Epithelial cell of proximal tubule (primary cell): ENCODE measurements at places on chromosomes 4 and X.

GRCh38 chrX:73876911-73877310, 313.9 kb downstream of the CHIC1 start:
- no peak for DNase-seq

GRCh38 chr4:127601029-127601428, 31.7 kb upstream of the INTU start:
- DNase-seq, result no peak

DNA sequence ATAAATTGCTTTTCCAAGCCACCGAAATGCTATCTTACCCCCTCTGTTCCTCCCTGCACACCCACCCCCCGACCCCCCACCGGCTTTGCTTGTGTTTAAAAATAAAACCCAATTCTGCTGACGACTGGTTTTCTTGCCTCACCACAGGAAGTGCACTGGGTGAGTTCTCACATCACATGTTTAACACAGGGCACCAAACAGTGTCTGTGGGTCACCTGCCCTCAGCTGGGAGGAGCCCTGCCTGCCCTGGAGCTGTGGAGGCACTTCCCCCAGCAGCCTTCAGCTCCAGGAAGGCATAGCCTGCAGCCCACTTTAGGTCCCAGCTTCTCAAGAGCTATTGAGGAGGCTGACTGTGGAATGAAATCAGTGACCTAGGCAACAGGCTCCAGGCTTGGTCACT, 8.8 kb downstream of the TMEM255A start:
- DNase-seq, result no peak

DNA sequence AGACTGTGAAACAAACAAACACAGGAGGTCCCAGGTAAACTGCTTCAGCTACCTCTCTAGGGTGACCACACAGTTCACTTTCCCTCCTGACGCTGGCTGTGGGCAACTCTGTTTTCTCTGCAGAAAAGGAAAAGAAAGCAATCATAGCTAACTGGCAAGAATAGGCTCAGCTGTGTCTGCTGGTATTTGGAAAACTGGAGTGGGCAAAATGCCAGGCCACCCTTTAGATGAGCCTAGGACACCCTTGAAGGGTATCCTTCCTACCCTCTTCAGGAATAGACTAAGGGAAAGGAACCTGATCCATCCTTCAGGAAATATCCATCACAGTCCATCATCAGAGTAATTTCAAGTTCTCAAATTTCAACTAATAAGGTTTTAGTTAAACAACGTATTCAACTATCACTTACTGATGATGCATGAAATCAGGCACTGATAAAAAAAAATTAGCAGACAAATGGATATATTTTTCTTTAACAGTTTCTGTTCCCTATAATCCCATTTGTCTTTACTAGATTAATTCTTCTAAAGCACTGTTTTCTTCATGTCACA, 60.9 kb downstream of the CAMK2D start:
- no peak for DNase-seq

- DNase-seq, result no peak
Observed at GRCh38 chrX:129777218-129778030, 2.3 kb upstream of the SASH3 start.

- DNase-seq, result no peak
Observed at GRCh38 chr4:126552321-126552720, 1080.4 kb upstream of the INTU start.

DNA sequence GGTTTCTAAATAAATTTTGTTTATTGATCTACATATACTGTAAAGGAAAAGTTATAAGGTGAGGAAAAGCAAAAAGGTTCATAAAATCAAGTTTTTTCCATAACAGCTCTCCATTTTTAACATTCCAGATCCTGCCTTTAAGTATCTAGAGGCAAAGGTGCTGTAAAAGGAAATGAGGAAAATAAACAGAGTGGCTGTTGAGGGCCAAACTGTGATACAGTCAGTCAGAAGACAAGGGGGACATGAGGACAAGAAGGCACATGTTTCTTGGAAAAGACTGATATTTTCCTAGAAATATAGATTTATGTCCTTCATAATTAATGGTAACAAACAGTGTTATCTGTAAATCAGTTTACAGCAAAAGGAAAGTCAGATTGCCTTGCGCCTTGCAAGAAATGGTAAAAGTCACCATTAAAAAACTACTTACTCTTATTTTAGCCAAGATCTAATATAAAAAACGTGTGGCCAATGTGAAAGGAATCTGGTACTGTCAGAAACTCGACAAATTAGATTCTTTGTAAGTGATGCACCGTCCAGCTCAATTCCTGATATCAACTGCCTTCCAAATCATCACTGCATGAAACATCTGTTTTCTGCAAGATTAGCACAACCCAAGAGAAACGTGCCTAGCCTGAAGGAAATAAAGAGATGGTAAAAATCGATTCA, 34.0 kb upstream of the VEGFD start:
- no peak for DNase-seq

- no peak for DNase-seq
Observed at GRCh38 chr4:7439699-7440098, 5.0 kb upstream of the PSAPL1 start.

DNA sequence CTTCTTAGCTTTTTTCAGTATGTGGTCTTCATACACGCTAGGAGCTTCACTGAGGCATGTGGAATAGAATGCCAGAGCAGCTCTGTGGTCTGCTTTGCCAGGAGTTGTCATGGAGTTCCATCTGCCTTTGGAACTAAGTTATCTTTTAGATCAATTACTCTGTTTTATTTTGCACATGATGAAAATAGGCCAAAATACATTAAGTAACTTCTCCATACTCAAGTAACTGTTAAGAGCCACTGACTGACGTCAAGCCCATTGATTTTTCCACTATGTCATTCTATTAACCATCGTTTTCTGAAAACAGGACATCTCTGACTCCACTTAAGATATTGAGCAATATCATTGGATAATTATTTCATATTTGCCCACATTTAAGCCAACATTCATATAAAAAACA, 415.1 kb upstream of the MAD2L1 start:
- no peak for DNase-seq

DNA sequence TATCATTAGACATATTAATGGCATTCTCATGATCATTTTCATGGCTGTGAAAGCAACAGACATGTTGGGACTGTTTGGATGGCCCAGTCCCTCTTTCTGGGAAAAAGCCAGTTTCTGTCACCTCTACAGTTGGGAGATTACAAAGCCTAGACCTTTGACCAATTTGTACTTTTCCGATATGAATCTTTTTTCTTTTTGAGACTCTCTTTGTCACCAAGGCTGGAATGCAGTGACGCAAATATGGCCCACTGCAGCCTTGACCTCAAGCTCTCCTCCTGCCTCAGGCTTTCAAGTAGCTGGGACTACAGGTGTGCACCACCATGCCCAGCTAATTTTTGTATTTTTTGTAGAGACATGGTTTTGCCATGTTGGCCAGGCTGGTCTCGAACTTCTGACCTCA, 9.4 kb downstream of the TBC1D25 start:
- DNase-seq, result no peak

DNA sequence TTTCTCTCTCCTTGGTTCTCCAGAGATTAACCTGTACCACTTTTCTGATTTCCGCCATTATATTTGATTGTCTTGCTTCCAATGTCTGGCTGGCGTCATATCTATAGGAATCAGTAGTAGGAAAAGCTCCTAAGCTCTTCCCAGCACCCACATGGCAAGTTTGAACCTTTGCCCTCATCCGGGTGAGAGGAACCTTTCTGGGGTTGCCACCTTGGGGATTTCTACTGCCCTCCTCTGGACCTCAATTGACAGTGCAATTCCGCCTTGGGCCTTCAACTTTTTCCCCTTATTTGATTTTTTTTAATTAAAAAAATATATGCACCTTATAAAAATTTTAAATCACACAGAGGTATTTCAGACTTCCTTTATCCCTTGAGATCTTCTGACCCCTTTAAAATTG, 2.0 kb upstream of the CXorf66 start:
- DNase-seq, result no peak

- no peak for DNase-seq
Observed at GRCh38 chr4:11028334-11028733, 343.8 kb upstream of the CLNK start.

DNA sequence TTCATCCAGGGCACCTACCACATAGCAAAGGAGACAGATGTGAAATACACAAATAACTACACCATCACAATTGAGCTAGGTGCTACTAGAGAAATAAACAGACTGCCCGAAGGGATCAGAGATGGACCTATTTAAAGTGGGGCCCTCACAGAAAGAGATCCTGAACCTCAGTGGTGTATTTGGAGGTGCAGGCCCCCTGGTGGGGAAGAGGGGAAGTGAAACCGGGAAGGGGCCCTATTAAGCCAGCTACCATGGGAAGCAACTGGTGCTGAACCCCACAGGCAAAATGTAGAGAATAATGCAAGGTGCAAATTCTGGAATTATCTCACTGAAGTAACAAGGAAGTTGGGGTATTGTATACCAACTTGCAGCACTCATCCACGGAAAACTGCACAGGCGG, 78.6 kb upstream of the FAM9A start:
- no peak for DNase-seq

GRCh38 chrX:2928583-2929434, at the start of gene ARSD:
ARSD (minus strand) TSS chrX:2929339; CDS start chrX:2929275, 64 bp downstream.
- no peak for DNase-seq

DNA sequence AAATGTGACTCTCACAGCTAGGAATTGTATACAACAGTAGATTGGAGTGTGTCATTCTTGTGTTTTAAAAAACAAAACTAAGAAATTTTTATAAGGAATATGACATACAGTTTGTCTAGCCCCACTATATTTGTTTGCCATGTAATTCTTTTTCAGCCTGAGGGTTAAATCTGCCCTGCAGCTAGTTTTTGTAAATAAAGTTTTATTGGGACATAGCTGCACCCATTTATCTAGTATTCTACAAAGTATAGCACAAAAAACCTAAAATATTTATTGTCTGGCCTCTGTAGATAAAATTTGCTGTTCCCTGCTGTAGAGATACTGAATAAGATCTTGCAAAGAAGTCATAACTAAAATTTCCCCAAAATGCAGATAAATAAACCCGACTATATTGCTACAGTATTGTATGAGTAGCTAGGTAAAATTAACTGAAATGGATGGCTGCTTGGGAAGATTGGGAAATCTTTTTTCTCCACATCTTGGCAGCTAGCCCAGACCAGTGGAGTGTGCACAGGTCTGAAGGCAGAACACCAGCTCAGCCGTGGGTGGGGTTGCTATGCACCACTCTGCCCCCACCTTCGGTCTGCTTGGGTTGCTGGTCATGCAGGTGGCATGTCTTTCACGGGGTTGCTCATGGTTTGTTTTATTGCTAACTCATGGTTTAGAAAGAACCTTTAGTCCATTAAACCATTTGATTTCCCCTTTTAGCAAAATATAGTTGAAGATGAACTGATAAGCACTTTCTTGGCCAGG, 127.9 kb downstream of the KLHL8 start:
- peak; percentile 97 for DNase-seq

- no peak for DNase-seq
Observed at GRCh38 chrX:130468395-130468923, 66.7 kb downstream of the RBMX2 start.

DNA sequence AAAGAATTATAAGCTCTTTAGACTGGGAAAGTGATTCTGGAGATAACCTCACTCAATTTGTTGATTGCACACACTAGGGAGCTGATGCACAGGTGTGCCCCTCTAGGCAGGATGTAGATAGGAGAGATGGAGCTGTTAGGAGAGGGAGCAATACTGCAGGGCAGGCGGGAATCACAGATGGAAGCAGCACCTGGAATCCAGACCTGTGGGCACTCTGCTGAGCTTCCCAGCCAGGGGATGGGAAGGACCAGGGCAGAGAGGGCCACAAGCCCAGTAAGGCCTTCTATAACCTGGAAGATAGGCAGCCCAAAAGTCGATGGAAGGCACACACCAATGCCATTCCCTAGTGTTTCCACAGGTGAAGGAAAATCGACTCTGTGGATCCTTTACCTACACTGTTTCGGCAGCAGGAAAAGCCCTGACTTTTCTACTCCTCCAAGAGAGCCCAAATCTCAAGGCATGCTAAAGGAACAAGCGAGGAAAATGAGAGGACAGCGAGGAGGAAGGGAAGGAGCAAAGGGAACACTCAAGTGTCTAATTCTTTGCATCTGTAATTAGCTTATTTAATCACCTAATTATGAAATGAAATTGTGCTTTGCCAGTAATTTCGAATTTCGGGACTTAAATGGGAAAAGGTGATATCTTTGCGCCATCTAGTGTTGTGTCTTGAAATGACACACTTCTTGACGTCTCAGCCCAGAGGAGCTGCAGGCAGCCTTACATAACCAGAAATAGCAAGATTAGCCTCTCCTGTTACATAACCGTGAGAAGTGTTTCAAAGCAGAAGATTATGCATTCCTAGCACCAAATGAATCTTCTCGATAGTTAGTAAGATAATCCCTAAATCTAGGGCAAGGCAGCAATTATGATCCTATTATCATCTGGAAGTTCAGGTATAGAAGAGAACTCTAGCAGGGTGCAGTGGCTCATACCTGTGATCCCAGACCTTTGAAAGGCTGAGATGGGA, 31.0 kb upstream of the TLR3 start:
- DNase-seq, result peak; percentile 44

GRCh38 chr4:169774466-169775445, 17.0 kb upstream of the HPF1 start:
- DNase-seq, result no peak

DNA sequence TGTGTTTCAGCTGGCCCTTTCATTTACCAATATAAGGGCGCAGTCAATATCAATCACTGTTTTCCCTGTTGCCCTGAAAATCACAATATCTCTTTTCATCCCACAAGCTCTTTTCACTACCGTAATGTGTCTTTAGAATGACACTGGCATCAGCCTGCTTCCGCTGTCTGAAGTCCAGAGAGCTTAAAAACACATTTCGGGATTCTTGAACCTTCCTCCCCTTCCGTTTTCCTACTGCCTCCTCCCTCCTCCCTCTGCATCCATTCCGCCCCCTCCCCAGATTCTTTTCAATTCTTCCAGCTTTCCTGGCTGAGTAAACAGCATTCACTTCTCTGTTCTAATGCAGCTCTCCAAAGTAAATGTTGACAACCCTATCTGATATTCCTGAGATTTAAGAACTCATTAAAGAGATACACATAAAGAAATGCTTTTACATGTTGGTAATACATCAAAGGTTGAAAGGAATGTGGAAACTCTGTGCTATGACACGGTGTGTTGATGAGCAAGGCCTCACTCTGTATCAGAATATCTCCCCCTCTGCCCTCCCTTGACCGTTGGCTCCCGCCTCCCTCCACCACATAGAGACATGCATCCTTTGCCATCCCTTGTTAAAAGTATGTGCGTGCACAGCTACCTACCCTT, 83.5 kb upstream of the SPRY1 start:
- no peak for DNase-seq

- DNase-seq, result no peak
Observed at GRCh38 chr4:123435246-123436113, 38.9 kb downstream of the SPRY1 start.

DNA sequence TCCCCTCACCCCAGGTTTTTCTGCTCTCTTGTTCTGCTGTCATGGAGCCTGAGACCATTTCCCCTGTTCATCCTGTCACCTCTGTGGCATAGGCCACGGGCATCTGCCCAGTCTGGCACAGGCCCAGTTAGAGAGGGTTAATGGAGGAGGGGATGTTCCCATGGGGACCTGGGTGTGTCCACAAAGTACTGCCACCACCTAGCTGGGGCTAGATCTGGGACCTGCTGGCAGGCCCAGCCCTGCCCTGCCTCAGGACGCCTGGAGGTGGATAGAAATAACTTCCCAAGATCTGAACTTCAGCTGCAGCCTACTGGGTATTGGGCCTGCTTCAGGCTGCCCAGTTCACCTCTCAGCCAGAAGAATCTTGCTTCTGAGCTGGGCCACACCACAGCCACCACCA, 13.5 kb downstream of the EFNB1 start:
- DNase-seq, result no peak

GRCh38 chr4:123110147-123110546, 187.8 kb upstream of the NUDT6 start:
- DNase-seq, result no peak
